ENCODE measurements at places on chromosomes 13 and 19.

- no peak for DNase-seq
Measured at GRCh38 chr13:19634256-19634740, 839 bp downstream of the MPHOSPH8 start.

DNA sequence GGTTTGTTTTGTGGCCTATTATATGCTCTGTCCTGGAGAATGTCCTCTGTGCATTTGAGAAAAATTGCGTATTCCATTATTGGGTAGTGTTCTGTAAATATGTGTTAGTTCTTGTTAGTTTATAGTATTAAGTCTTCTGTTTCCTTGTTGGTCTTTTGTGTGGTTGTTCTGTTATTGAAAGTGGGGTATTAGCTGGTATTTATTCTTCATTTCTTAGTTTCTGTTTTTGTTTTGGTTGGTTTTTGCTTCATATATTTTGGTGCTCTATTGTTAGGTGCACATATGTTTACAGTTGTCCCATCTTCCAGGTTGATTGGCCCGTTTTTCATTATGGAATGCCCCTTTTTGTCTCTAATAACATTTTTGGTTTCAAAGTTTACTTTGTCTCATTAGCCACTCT is 77.3 kb downstream of the DNAJC15 start:
- no peak for DNase-seq

DNA sequence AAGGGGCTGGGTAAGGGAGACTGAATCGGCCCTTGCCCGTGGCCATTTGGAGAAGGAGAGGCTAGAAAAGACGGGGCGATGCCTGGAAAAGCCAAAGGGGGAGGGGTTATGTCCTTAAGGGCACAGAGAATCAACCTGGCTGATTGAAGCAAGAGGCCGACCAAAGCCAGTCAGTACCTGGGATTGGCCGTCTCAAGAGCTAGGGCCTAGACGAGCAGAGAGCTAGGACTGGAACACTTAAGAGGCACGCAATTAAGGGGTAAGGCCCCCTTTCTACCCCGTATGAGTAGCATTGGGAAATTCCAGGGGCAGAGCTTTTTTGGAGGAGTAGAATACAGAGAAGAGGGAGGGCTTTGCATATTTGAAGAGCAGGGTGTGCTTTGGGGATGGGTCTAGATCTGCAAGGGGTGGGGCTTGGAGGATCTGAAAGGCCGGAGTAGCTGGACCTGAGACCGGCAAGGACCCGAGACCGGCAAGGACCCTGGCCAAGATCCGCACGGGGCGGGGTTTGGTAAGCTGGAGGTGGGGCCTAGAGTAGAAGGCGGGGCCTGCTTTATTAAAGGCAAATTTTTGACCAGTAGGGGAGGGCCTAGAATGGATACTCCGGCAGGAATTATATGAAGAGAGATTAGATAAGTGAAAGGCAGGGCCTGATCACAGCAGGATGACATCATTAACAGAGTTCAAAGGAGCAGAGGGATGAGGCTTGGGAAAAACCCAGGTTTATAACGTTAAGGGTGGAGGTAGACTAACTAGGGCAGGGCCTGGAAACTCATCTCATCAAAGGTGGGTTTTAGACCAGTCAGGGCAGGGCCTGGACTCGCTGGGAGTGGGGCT is 10.7 kb upstream of the CACNG6 start:
- no peak for DNase-seq

GRCh38 chr19:38721979-38722773 is 22.1 kb downstream of the CAPN12 start:
- DNase-seq: no peak

- peak; percentile 73 for DNase-seq
Measured at GRCh38 chr19:8610041-8610935, at the start of gene ADAMTS10. ADAMTS10 (minus strand) TSS chr19:8610715; CDS start chr19:8605710, 5,005 bp downstream.

DNA sequence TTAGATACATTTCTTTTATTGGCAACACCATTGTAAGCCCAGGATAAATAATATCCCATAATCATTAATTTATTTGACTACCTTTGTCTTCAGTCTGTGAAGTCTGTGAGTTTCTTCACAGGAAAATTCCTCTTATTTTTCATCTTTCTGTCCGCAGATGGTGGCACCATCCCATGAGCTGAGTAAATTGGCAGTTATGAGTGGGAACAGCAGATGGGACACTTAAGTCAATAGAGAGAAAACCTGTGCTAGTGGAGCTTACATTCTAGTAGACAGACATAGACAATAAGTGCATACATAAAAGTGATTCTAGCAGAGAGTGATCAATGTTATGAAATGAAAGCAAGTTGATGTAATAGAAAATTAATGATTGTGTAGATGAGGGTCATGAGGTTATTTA is 638.2 kb upstream of the MIR17HG start:
- no peak for DNase-seq

DNA sequence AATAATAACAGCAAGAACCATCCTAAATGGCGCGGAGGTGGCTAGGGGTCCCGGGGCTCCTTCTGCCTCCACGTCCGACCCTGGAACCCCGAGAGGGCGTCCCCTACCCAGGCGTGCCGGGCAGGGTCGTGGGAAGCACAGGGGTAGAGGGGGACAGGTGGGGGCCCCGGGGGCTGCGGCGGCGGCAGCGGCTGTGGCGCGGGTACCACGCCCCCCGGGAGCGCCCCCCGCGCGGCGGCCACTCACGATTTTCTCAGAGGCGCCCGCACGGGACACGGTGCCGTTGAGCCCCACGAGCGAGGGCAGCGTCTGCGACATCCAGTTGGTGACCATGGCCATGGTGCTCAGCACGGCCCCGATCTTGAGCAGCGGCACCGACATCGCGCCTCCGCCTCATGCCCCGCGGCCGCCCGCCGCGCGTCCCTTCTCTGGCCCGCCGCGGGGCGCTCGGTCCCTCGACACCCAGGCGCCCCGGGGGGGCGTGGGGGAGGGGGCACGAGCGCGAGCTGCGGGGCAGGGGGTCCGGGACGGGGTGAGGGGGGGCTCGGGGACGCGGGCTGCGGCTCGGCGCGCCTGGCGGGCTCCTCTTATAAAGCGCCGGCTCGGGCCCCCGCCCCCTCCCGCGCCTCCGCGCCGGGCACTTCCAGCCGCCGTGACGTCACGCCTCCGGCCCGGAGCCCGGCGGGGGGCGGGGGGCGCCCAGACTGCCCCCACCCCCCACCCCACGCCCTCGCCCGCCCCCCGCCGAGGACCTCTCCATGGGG is 22.9 kb downstream of the OLFM2 start:
- peak; percentile 30 for DNase-seq

DNA sequence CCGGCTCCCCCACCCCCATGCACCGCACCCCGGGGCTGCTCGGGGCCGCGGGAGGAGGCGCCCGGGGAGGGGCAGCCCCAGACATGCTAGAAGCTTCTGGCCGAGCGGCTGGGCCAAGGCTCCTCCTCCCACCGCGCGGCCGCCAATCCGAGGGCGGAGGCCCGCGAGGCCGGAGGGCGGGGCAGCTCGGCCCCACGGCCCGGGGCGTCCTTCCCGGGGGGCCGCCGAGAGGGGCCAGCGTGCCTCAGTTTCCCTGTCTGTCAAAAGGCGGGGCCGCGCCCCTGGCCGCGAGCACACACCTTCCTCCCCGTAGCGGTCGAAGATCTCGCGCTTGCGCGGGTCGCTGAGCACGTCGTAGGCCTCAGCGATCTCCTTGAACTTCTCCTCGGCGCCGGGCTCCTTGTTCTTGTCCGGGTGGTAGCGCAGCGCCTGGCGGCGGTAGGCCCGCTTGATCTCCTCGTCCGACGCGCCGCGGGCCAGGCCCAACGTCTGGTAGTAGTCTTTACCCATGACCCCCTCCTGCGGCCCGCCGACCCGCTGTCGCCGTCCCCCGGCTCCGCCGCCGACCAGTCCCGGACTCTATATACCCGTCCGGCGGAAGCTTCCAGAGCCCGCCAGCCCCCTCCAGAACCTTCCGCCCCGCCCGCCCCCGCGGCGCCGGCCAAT is at the start of gene DNAJB1:
Gene DNAJB1 (minus strand): TSS at position 558 of the 666 bp plus-strand sequence. CDS start 48 bp downstream, at position 510.
- peak; percentile 73 for DNase-seq
